Stimulated activated CD4-positive, alpha-beta T cell treated with anti-CD3 and anti-CD28 coated beads, Interleukin-4, amount 100 ng/mL, for 4 hours (primary cell): ENCODE measurements at places on chromosomes 3 and 15.

DNA sequence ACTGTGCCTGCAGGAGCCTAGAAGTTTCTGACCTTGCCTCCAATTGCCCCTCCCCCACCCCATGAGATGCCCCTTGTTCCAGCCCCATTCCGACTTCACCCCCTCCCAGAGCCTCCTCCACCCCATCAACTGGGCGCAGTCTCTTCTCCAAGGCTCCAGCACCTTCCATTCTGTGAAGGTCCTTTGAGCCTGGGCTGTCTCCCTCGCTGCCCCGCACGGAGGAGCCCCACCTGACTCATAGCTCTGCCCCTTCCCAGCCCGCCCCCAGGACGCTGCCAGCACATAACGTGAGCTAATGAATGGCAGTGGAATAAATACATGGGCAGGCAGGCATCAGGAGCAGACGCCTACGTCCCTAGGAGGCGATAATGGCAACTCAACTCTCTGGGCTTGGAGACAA is 113.1 kb downstream of the NUP210 start:
- DNase-seq, result no peak

GRCh38 chr3:183085634-183086390 is 13.5 kb downstream of the MCCC1 start:
- no peak for DNase-seq

DNA sequence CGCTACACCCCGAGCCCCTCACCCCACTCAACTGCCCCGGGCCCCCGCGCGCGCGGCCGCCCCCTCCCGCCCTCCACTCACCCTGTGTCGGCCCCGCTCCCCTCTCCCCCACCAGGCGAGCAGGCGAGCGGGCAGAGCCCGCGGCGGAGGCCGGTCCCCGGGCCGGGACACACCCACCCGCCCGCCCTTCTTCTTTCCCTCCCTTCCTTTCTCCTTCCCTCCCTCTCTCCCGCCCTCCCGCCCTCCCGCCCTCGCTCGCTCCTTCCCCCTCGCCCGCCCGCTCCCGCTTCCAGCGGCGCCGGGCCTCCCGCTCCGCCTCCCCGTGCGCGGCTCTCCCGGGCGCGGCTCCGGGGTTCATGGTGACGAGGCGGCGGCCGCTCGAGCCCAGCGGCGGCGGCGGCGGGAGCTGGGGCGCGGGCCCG is at the start of gene CTDSPL:
Gene CTDSPL, plus strand, starts transcription at position 261 of the 422 bp plus-strand sequence. CDS start 320 bp downstream, outside the sequence.
- peak; percentile 19 for DNase-seq

DNA sequence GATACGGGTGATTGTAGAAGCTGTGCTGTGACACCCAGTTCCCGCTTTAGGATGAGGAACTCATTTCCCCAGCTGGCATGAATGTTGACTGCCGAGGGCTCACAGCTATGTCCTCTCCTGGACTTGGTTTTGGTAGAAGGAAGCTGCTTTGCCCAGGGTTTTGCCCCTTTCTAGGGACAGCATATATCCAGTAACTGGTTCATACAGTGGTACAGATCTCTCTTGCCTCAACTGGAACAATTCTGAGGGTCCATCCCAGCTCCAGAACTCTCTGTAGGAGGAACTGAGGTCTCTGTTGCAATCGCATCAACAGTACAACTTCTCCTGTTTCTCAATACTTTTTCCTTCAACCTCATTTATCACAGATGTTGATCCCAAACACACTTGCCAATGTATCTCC is 54.5 kb upstream of the FNDC3B start:
- DNase-seq, result no peak

DNA sequence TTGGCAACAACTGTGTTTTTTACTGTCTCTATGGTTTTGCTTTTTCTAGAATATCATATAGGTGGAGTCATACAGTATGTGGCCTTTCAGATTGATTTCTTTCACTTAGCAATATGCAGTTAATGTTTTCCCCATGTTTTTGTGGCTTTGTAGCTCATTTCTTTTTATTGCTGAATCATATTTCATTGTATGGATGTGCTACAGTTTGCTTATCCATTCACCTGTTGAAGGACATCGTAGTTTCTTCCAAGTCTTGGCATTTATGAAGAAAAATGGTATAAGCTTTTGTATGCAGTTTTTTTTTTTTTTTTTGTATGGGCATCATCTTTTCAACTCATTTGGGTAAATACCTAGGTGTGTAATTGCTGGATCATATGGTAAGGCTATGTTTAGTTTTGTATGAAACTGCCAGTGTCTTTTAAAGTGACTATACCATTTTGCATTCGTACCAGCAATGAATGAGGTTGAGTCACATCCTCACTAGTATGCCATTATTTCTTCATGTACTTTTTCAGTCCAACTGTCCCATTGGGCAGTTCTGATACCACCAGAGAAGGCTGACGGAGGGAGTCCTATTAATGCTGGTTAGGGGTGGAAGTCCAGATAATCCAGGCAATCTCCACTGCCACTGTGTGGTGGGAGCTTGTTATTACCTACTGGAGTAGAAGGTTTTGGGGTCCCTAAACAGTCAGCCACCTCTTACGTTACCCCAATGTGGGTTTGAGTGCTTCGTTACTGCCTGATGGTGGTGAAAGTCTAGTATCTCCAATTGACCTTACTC is 210.5 kb downstream of the DOCK3 start:
- DNase-seq, result no peak

DNA sequence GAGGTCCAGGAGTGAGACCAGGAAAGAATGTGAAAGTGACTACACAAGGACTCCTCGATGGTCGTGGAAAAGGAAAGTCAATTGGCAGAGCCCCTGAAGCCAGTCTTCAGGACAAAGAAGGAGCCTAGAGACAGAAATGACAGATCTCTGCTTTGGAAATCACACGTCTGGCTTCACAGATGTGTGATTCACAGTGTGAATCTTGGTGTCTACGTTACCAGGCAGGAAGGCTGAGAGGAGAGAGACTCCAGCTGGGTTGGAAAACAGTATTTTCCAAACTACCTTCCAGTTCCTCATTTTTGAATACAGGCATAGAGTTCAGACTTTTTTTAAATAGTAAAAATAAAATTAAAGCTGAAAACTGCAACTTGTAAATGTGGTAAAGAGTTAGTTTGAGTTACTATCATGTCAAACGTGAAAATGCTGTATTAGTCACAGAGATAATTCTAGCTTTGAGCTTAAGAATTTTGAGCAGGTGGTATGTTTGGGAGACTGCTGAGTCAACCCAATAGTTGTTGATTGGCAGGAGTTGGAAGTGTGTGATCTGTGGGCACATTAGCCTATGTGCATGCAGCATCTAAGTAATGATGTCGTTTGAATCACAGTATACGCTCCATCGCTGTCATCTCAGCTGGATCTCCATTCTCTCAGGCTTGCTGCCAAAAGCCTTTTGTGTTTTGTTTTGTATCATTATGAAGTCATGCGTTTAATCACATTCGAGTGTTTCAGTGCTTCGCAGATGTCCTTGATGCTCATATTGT is 6.0 kb downstream of the CCR2 start:
- no peak for DNase-seq

- no peak for DNase-seq
These were observed 1.9 kb downstream of the DNAJA4 start for GRCh38 chr15:78266229-78266628.

- DNase-seq, result no peak
These were observed 567.0 kb upstream of the MCTP2 start for GRCh38 chr15:93664213-93664956.

DNA sequence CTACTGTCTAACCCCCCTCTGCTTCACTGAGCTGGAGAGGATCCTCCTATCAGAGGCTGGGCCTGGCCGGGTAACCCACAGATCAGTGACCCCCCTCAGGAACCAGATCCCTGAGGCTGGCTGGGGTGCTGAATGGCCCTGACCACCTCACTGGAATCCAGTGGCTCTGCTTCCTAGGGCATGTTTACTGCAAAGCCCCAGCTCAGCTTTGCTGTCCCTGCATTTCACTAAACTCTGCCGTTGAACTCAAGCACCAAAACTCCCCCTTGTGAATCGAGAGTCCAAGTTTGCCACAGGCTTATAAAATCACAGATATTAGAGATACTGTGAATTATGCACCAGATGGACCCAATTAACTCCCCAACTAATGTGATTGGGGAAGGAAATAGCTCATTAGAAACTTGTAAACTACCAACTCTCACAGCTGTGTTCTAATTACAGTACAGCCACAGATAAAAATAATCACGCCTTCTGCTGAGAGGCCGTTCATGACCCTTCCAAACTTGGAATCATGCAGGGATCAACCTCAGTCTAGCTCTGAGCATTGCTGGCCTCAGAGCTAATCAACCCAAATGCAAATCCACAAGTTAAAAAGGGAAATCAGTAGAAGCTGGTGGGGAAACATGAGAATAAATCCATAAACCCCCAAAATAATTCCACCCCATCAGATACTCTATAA is 47.0 kb downstream of the OCA2 start:
- DNase-seq, result no peak

GRCh38 chr3:53579636-53580035 is 85.2 kb downstream of the CACNA1D start:
- no peak for DNase-seq

DNA sequence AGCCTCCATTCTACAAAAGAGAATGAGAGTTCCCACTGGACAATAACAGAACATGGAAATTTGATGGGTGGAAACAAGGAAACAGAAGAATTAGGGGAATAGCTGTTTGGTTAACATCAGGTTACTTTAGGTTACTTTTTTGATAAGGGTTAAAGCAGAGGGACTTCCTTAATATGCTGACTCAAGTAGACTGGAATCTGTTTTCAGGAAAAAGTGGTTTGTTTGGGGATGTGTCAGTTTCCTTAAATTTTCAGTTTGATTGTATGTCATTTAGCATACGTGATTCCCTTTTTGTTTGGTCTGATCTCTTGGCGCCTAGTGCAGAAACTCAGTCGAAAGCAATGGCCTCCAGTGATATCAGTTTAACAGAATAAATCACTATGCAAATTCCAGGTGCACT is 411.8 kb upstream of the GRM7 start:
- no peak for DNase-seq

GRCh38 chr15:89874926-89875564 is 18.7 kb downstream of the AP3S2 start:
- DNase-seq, result peak; percentile 75

GRCh38 chr3:24460974-24461373 is 33.7 kb downstream of the THRB start:
- DNase-seq, result no peak

DNA sequence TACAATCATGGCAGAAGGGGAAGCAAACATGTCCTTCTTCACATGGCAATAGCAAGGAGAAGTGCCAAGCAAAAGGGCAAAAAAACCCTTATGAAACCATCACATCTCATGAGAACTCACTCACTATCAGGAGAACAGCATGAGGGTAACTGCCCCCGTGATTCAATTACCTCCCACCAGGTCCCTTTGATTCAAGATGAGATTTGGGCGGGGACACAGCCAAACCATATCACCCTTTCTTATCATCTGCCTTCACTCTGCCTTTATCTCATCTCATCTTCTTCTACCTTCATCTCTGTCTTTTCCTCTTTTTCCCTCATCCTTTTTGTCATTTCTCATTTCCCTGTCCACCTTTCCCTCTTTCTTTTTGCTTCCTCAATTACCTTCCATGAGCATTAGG is 149.6 kb downstream of the AGBL1 start:
- no peak for DNase-seq

GRCh38 chr15:26848498-26848897 is 18.4 kb upstream of the GABRA5 start:
- no peak for DNase-seq

DNA sequence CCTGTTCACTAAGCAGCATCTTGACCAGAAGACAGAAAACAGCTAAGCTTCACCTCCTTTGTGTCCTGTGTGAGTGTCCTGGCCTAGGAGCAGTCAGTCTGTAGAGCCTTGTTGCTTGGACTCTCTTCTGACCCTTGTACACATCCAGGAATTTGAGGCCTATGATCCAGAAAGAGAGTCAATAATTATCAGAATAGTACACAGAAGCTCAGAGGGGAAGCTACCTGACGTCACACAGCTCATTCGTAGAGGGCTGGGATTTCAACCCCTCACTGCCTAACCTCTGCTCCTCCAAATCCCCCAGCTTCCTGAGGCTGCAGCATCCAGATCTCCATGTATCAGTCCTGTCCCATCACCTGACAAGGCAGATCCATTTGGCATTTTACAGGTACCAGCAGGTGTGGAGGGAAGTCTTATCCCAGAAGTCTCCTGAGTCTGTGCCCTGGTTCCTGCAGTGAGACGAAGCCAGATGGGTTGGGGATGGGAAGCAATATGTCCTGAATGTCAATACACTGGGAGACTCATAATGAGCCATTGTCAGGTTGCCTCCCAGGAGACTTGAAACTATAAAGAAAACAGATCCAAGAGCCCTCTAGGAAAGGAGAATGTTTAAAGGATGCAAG is 203.1 kb downstream of the MINAR1 start:
- DNase-seq, result no peak

- DNase-seq, result no peak
These were observed 318.1 kb upstream of the IGF1R start for GRCh38 chr15:98330258-98330657.

GRCh38 chr3:131223373-131224289 is 157.9 kb upstream of the NUDT16 start:
- DNase-seq, result no peak

DNA sequence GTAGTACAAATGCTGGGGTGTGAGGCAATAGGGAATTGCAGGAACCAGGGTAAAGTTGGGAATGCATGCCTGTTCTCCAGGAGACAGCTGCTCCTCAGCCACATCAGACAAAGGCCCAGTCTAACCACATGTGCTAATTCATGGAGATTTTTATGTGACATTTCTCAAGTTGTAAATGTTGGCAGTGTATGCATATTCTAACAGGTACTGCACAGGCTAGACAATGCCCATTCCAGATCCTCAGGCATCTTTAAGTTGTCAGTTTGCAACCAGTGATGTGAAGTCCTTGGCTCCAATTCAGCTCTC is 84.9 kb downstream of the EEFSEC start:
- DNase-seq, result no peak

- DNase-seq, result no peak
These were observed 108.4 kb downstream of the PTPRG start for GRCh38 chr3:61669668-61670299.

DNA sequence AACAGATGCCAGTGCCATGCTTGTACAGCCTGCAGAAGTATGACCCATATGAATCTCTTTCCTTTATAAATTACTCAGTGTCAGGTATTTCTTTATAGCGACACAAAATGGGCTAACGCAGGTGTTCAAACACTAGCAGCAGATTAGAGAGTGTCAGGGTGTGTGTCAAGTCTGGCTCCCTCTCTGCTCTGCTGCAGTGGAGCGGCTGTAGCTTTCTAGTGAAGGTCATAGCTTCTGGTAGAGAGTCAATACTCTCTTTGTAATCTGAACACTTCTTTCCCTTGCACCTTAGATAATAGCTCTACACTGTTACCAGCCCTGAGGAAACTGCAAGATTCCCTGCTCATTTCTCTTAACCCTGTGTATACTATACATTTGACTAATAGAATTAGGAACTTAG is 483.2 kb upstream of the TGFBR2 start:
- DNase-seq, result no peak
